ENCODE measurements at places on chromosomes 1 and 21.

DNA sequence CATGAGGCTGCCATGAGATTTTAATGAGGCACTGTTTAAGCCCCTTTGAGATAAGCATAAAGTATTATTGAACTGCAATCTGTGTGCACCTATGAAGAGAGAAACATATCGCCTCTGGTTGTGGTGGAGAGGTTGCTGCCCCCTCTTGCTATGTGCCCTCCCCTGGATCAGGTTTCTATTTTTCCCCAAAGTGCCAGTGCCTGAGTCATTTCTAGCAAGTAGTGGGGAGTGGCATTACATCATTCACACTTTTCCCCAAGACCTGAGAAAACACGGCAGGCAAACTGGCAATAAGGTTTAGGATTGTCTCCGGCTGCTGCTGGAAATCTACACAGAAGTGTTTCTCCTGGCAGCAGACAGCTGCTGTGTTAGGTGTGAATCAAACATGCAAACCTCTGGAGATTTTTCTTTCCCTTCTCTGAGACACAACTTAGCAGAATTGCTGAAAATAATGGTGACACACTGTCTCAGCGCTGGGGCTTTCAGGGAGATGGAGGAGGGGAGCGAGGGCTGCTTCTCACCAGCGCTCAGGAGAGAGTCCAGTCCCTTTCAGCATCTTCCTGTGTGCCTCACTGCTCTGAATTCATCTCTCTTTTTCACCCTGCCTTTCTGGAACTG is 13.7 kb upstream of the RGS16 start:
- no peak for DNase-seq

GRCh38 chr1:84202126-84202525 is 58.1 kb downstream of the PRKACB start:
- DNase-seq: no peak

GRCh38 chr21:37071561-37072273 is 1.2 kb downstream of the PIGP start:
- DNase-seq: no peak

DNA sequence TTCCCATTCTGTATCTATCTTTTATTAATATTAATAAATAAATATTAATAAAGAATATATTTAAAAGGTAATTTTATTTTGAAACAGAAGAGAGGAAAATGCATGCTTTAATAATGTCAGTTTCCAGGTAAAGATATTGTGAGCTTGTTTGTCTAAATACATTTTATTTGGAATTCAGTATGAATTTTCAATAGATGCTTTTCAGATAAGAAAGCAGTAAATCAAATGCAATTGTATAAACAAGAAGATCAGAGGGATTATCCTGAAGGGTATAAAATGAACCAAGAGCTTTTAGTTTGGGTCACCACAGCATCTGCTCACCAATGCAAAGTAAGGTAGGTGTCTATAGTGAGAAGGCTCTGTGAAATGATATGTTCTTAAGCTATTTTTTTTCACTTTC is at the start of gene TSHB:
TSHB (plus strand) TSS at position 301 of the 400 bp plus-strand sequence. CDS start 3,537 bp downstream, outside the sequence.
- DNase-seq: no peak

- no peak for DNase-seq
Observed at GRCh38 chr1:154784416-154784815, 85.7 kb downstream of the KCNN3 start.

GRCh38 chr1:118902711-118903191 is 85.4 kb downstream of the TBX15 start:
- no peak for DNase-seq

GRCh38 chr1:86184426-86184825 is 27.9 kb upstream of the COL24A1 start:
- no peak for DNase-seq

GRCh38 chr1:58282623-58283387 is 263.7 kb downstream of the OMA1 start:
- no peak for DNase-seq

DNA sequence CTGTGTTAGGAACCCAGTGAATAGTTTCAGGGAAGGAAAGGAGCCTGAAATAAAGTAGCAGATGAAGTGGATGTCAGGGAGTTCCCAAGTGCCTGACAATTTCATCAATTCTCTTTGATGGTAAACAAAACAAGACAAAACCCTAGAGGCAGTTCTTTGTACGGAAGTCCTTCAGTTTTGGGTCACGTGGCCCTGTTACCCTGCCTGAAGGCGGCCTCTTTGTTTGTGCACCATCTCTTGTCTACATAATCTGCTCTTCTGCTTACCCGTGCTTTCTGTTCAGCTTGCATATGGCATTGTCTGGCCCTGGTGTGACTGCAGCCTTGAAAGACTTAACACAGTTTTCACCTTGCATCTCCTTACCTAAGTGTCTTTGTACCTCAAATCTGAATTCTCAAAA is 166.7 kb upstream of the DUSP10 start:
- no peak for DNase-seq

GRCh38 chr1:43565600-43566360 is 35.1 kb downstream of the PTPRF start:
- DNase-seq: no peak

DNA sequence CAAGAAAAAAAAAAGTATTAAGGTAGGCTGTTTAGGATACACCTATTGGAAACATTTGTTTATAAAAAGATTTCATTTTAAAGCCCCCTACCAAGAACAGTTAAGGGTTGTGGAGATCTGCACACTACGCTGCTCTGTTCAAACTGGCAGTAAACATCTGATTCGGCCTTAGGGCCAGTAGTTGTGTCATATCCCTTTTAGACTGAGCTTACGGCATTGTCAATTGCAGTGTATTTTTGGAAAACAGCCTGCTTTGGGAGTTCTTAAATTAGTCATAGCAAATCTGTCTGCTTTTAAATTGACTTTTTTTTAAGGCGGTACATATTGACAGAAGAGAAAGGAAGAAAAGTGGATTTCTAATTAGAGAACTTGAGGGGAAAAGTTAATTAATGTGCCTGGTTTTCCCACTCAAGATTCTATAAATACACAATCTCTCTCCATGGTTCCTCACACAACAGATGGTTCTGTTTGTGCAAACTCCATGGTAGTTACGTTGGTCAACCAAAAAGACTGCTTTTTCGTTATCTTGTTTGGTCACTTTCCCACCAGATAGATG is 1.7 kb upstream of the ELK4 start:
- DNase-seq: no peak

- DNase-seq: no peak
Observed at GRCh38 chr1:103230061-103230460, 121.7 kb upstream of the COL11A1 start.

DNA sequence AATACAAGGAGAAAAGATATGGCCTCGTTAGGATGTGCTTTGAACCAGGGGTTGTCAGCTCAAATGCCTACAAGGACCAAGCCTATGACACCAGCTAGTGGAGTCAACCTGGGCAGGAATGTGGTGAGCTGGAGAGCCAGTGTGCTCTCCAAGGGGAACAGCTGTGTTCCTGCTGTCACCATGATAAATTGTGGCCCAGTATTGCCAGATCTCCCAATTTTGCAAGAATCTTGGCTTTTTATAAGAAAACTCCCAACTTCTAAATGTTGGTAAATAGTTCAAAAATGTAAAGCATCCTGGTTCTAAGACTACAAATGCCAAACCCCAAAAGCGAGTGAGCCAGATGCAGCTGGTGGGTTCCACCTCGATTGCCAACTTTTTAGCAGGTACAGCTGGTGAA is 391.1 kb downstream of the PLPP3 start:
- DNase-seq: no peak

GRCh38 chr1:24154215-24154614 is 11.3 kb upstream of the IL22RA1 start:
- no peak for DNase-seq

DNA sequence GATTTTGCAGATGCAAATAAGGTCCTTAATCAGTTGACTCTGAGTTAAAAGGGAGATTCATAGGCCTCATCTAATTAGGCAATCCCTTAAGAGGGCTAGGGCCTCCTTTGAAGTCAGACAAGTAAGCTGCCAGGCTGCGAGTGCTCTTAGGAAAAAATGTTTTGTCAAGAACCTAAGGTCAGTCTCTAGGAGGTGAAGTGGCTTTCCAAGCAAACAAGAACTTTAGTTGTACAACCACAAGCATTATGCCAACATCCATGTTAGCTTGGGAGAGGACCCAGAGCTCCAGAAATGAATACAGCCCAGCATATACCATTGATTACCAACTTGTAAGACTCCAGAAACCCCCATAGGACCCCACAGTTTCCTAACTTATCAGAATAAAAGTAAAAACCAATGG is 1366.2 kb downstream of the PLA2G4A start:
- DNase-seq: no peak

All from T-helper 1 cell (primary cell).